ENCODE measurements at places on chromosomes 1 and 21. TPM values are rescaled to one million over a fixed set of nuclear protein-coding genes. Genes with fewer than 3 reads are reported as not detected.

GRCh38 chr1:72296501-72296900 lies 14.2 kb upstream of the NEGR1 start:
- no peaks in the 10 kb centered on the region for H3K27me3 ChIP-seq
- H3K4me1 ChIP-seq: no peaks in the 10 kb centered on the region
- no peaks in the 10 kb centered on the region for H3K36me3 ChIP-seq
- no peak overlapping the region for H3K27ac ChIP-seq
- DNase-seq: no peak

DNA sequence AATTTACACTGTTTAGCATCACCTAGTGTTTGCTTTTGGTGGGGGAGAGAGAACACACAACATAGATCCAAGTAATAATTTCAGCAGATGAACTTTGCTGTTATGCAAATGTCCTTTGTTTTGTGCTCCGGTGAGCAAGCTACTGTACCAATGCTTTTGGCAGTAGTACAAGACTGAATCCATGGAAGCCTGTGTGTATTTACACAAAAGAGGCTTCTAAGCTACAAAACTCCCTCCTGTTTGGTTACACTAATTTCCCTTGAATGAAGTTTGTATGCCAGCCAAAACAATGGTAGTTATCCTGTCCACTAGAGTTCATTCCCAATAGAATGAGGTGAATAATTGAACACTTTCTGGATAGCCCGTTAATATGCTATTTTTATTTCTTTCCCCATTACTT lies 320.5 kb downstream of the KCTD3 start:
- H3K4me3 ChIP-seq: no peak overlapping the region
- H3K36me3 ChIP-seq: no peaks in the 10 kb centered on the region
- DNase-seq: no peak
- no peaks in the 10 kb centered on the region for H3K27me3 ChIP-seq

GRCh38 chr1:194658090-194658439 lies 1471.7 kb upstream of the B3GALT2 start:
- no peaks in the 10 kb centered on the region for H3K27me3 ChIP-seq
- no peaks in the 10 kb centered on the region for H3K36me3 ChIP-seq
- no peaks in the 10 kb centered on the region for H3K4me1 ChIP-seq
- H3K27ac ChIP-seq: no peak overlapping the region
- H3K4me3 ChIP-seq: no peak overlapping the region

GRCh38 chr1:36768486-36769178 lies 265.7 kb downstream of the GRIK3 start:
- H3K27ac ChIP-seq: no peak overlapping the region
- no peaks in the 10 kb centered on the region for H3K36me3 ChIP-seq
- no peak overlapping the region for H3K4me3 ChIP-seq

DNA sequence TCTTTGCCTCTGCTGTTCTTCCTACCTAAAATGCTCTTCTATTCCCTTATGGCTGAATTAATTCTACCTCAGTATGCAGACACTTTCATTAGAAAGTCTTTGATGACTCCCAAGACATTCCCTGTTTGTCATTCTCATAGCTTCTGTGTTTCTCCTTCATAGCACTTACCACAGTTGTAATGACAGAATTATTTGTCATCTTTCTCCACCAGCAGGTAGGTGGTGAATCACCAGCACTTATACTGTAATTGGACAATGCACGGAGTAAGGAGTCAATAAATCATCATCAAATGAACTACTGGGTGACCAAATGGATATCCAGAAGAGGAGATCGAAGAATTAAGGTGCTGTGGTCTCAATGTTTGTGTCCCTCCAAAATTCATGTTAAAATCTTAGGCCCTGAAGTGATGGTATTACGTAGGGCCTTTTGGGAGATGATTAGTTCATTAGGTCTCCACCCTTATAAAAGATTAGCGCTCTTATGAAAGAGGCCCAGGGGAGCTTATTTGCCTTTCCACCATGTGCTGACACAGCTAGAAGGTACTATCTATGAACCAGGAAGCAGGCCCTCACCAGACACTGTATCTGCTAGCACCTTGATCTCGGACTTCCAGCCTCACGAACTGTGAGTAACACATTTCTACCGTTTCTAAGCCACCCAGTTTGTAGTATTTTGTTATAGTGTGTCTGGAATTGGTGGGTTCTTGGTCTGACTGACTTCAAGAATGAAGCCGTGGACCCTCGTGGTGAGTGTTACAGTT lies 2.4 kb upstream of the CCT8 start:
- H3K36me3 ChIP-seq: no peaks in the 10 kb centered on the region
- peak overlapping the region; percentile 92 for H3K27ac ChIP-seq
- H3K27me3 ChIP-seq: no peaks in the 10 kb centered on the region
- H3K4me3 ChIP-seq: no peak overlapping the region
- no peak for DNase-seq

- no peak overlapping the region for H3K4me3 ChIP-seq
- peak; percentile 89 for DNase-seq
- H3K36me3 ChIP-seq: no peaks in the 10 kb centered on the region
- H3K27me3 ChIP-seq: peaks cover 38% of the 10 kb centered on the region
- no peak overlapping the region for H3K27ac ChIP-seq
These were observed 562.6 kb downstream of the PTPRU start for GRCh38 chr1:29798699-29799566.

GRCh38 chr1:86380257-86380861 lies 15.8 kb downstream of the ODF2L start:
- DNase-seq: no peak
- no peak overlapping the region for H3K27ac ChIP-seq
- H3K4me1 ChIP-seq: no peaks in the 10 kb centered on the region
- no peaks in the 10 kb centered on the region for H3K27me3 ChIP-seq
- no peak overlapping the region for H3K4me3 ChIP-seq
- peaks cover 6% of the 10 kb centered on the region for H3K36me3 ChIP-seq

GRCh38 chr1:233679030-233679429 lies 65.1 kb downstream of the KCNK1 start:
- no peak overlapping the region for H3K27ac ChIP-seq
- no peaks in the 10 kb centered on the region for H3K4me1 ChIP-seq
- DNase-seq: peak; percentile 12
- no peaks in the 10 kb centered on the region for H3K27me3 ChIP-seq
- no peak overlapping the region for H3K4me3 ChIP-seq

GRCh38 chr1:246010386-246010785 lies 496.7 kb downstream of the SMYD3 start:
- H3K36me3 ChIP-seq: no peaks in the 10 kb centered on the region
- no peaks in the 10 kb centered on the region for H3K27me3 ChIP-seq
- H3K4me3 ChIP-seq: no peak overlapping the region
- H3K4me1 ChIP-seq: peaks cover 3% of the 10 kb centered on the region
- H3K27ac ChIP-seq: no peak overlapping the region

DNA sequence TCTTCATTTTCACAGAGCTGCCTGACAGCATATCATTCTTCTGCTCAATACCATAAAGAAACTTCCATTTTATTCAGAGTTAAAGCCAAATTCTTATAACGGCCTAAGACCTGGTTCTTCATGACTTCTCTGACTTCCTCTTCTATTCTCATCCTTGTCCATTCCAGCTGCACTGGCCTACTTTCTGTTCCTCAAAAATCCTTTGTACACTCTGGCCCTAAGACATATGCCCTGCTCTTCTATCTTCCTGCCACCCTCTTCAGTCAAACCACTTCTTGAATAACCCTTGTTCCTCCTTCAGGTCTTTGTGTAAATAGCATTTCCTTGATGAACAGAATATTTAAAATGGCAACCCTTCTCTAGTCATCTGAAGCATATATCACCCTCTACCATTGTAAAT lies 1338.7 kb upstream of the ADGRL2 start:
- H3K27me3 ChIP-seq: no peaks in the 10 kb centered on the region
- no peaks in the 10 kb centered on the region for H3K36me3 ChIP-seq
- no peak overlapping the region for H3K27ac ChIP-seq

DNA sequence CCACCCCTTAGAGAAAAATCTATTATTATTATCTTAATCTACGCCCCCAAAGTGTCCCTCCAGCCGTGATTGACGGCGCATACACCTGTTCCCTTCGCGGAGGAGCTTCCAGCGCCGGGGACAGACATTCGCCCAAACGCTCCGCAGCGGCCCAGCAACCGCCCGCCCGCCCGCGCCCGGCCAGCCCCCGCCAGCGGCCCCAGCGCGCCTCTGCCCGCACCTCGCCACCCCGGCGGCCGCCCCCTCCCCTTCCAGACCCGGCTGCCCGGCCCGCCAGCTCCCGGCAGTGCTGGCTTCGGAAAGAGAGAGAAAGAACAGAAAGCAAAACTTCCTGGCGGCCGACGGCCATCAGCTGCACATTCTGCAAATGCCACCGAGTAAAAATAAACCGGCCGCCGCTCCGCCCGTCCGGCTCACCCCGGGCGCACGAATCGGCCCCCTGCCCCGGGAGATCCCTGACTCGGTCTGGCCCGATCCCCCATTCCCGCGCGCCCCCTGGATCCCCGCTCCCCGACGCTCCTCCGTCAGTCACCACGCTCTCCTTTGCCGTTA lies 1.6 kb downstream of the CASZ1 start:
- peaks cover 68% of the 10 kb centered on the region for H3K4me1 ChIP-seq
- H3K27me3 ChIP-seq: no peaks in the 10 kb centered on the region
- H3K27ac ChIP-seq: peak overlapping the region; percentile 79
- no peak for DNase-seq
- H3K4me3 ChIP-seq: peak overlapping the region; percentile 66

DNA sequence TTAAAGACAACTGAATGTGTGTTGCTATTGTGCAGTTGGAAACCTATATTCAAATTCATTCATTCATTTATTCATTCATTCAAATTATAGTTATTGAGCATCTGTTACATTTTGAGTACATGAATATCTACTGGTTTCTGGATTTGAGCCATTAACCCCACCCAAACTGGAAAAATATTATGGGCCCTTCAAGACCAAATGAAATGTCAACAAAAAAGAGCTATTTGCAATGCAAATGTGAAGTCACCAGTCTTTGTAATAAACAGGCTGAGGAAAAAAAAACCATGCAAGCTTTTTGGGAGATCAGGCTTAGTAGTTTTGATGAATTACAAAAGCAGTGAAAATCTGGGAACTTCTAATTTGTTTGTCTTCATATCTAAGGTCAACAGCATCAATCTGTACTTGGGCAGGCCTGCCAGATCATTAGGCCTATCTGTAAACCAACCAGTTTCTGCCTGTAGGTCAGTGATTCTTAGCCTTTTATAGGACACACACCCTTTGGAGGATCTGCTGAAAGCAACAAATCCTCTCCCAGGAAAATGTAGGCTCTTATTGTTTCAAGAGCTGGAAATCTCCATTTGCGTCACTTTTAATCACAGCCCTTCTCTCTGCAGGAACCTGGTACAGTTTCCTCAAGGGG lies 134.7 kb downstream of the FAM78B start:
- H3K36me3 ChIP-seq: no peaks in the 10 kb centered on the region
- DNase-seq: no peak
- H3K4me1 ChIP-seq: peaks cover 5% of the 10 kb centered on the region
- H3K27ac ChIP-seq: no peak overlapping the region

DNA sequence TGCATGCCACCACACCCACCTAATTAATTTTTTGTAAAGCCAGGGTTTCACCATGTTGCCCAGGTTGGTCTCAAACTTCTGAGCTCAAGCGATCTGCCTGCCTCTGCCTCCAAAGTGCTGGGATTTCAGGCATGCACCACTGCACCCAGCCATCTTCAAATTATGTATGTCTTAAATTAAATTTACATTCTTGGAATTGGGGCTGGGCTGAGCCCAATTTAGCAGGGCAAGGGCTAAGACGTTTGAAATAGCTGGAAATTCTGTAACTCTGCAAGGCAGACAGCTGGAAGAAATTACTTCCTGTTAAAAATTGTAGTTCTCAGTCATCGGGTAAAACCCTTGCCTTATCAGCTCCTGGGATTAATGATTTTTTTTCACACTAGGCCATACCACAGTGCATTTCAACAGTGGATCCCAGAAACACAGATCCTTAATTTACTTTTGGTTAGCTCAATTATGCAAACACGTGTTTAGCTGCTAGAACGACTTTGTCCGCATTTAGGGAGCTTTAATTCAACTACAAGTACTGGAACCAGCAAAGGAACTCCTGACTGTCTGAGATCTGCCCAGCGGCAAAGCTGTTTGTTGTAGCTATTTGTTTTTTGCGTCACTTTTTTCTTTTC lies 83.3 kb downstream of the OLFML3 start:
- no peak for DNase-seq
- H3K4me1 ChIP-seq: no peaks in the 10 kb centered on the region
- no peak overlapping the region for H3K4me3 ChIP-seq
- no peaks in the 10 kb centered on the region for H3K27me3 ChIP-seq

DNA sequence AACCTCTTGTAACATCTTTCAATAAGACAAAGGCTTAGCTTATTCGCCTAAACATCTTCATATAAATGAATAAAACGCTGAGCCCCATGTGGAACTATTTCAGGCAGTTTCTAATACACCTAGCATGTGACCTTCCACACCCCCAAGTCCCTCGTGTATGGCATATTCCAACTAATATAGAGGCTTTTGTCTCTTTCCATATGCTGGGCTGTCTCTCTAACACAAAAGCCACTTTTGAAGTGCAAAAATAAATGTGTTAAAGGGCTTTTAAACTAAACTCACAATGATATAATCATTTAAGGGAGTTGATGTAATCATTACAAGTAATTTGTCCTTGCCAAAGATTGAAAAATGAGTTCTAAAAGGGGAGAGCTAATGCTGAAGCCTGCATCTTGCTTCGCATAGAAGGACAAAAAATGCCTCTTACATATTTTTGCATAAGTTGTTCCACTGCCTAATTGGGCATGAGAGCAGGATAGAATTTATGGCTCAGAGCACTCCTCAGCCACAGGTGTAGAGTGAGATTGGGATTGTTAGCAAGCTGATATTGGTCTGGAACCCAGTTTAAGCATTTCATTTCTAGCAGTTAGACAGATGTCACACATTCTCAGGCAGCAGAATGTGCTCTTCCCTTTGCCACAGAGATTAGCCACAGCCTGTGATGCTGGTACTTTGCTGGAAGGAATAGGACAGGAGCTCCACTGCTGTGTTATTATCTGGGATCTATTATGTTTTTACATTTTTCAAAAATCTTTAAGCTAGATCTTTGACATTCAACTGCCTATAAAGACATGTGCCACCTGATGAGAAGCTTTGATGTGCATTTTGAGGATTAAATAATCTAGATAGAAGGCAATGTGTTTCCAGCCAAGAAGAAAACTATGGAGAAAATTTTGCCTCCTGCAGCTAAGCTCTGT lies 1044.4 kb downstream of the ADGRL2 start:
- H3K27ac ChIP-seq: no peak overlapping the region
- H3K4me3 ChIP-seq: no peak overlapping the region
- no peaks in the 10 kb centered on the region for H3K36me3 ChIP-seq
- H3K27me3 ChIP-seq: no peaks in the 10 kb centered on the region
- no peaks in the 10 kb centered on the region for H3K4me1 ChIP-seq
- DNase-seq: no peak

The WARS2 gene
- total RNA-seq: 5.8 TPM

The HRNR gene
- total RNA-seq: not detected

The CLCA1 gene
- total RNA-seq: not detected

The VHLL gene
- total RNA-seq: not detected

The PROX1 gene
- total RNA-seq: 2.4 TPM

The LRRC8D gene
- total RNA-seq: 4.2 TPM

The LHX8 gene
- not detected for total RNA-seq

The FAM163A gene
- total RNA-seq: 0.13 TPM

The CHIA gene
- total RNA-seq: not detected

The GMEB1 gene
- 10.4 TPM for total RNA-seq
